NT2/D1 (cell line): ENCODE measurements at places on chromosomes 3 and 15.

GRCh38 chr3:186642014-186642413 lies 1.8 kb downstream of the FETUB start:
- DNase-seq, result no peak

DNA sequence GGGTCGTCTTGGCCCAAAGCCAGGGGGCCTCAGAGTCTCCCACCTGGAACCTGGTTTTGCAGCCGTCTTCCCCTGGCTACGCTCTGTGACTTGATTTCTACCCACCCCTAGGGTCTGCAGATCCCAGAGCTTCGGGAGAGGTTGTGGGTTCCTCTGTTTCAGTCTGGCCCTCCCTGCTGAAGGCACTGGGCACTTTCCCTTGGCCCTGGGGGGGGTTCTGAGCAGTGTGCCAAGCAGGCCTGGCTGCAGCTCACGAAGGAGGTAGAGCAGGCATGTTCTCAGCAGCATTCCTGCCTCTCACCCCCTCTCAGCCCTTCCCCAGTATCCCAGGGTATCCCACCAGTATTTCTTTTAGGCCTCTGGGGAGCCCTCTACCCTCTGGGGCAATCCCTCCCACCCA lies 99.0 kb downstream of the TMEM266 start:
- DNase-seq, result no peak

GRCh38 chr15:51320843-51321242 lies 17.6 kb downstream of the CYP19A1 start:
- DNase-seq, result no peak

DNA sequence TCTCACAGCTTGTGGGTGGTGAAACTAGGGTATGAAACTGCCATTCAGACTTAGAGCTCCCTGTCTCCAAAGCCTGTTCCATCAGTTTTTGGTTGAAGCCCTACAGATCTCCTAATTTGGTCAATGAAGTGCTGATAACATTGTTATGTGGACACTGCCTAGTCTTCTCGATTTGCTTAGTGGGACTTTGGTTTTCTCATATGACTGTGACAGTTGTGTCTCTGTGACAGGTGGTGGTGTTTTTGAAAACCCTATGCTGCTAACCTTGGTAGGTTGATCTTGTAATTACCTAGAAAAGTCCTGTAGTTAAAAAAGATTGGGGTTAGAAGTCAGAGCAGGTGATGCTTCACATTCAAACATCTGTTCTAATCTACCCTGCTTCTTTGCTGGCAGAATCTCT lies 9.2 kb downstream of the PPM1L start:
- DNase-seq, result no peak

- DNase-seq, result no peak
These were observed 76.8 kb upstream of the CHRNA7 start for GRCh38 chr15:31953478-31953877.

DNA sequence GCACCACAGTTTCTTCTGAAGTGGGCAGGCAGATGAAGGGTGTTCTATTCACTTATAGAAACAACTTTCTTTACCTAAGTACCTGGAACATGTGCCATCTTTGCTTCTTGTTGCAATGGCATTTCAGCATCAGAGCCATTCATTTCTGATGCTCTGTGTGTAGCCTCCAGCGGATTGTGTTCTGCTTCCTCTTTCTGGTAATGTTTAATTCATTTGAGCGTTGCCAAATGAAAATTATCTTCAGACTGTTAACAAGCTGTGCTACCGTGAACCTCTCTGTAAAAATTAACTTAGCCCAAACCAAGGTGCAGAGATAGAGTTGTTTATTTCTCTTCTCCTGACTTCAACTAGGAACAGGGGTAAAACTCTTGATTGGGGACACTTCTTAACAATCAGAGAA lies 302.0 kb downstream of the EDEM1 start:
- DNase-seq, result no peak

DNA sequence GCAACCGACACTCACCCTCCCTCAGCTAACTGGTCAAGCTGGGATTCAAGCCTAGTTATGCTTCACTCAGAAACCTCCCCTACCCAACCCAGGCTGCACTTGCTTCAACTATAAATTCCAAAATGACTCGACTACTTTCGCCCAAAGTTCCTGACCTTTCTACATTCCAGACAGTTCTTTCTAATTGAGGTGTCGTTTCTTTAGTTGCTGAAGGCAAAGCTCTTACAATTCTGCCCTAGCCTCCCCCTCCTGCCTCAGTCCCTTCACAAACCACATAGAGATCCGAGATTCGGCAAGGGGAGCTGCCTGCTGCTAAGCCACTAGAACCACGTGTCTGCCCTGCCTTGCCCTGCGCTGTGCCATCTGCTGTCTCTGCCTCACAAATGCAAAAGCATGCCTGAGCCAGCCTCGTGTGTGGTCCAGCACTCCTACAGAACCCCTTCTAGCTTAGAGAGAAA lies 74.7 kb upstream of the SH3GL3 start:
- no peak for DNase-seq

GRCh38 chr3:27380433-27381357 lies 11.5 kb upstream of the NEK10 start:
- no peak for DNase-seq

GRCh38 chr15:31457161-31457560 lies 130.5 kb downstream of the KLF13 start:
- no peak for DNase-seq

DNA sequence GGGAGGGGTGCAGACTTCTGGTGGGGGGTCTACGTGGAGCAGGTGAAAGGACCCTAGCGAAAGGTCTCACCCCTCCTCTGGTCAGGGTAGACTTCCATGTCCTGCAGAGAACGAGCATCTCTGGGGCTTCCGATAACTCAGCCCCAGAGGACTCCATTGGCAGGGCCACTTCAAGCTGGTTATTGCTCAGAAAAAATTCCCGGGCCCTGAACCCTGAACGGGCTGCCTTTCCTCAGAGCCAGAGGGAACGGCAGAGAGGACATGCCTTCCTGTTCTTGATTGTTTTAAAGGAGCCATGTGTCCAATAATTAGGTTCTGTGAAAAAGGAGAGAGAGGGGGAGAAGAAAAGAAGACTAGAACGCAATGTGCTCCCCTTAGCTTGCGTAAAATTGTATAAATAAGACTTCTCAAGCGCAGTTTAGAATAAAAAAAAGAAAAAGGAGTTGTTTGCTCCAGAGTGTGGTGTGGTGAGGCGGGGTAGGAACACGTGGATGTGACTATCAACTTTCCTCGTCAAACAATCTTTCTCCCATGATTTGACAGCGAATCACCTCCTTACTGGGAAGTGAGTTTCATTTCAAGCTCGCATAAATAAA lies 193.4 kb upstream of the UBE2E1 start:
- DNase-seq, result no peak

GRCh38 chr3:160981217-160981938 lies 123.8 kb downstream of the B3GALNT1 start:
- no peak for DNase-seq

- no peak for DNase-seq
These were observed 6.8 kb downstream of the CSK start for GRCh38 chr15:74788683-74789151.

- no peak for DNase-seq
These were observed 304.0 kb downstream of the CACNA2D3 start for GRCh38 chr3:54426381-54426780.

DNA sequence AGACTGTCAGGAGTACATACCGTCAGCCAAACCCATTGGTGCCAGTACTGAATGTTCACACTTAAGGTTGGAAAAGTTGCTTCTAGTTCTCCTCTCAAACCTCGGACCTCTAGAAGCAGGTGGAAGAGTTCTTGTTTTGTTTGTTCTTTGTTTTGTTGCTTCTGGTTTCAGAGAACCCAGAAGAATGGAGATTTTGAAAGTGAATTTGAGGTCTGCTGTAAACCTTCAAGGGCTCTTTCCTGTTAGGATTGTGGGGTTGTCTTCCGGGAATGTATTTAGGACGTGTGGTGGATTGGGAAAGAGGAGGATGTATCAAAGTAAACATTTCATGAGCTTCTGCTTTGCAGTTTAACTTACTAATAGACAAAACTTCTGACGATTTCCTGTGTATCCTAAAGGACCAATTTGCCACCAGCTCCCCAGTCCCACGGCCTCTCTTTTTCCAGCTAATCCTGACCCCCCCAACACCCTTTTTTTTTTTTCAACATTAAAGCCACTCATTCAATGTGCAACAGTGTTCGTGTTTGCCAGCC lies 50.3 kb downstream of the FILIP1L start:
- DNase-seq, result no peak

DNA sequence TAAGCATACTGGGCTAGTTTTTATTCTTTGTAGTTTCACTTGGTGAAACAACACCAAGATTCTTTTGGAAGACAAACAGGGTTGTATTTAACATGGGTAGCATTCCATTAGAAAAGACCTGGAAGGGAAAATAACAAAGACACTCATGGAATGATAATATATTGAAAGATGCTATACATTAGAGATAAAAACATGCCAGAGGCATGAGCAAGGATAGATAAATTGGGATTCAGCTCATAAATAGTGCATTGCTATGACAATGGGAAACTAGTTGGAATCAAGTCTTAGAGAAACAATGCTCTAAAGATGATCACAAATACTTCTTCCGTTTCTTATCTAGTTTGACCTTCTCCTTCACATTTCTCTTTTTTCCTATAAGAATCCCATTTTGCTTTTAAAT lies 677.4 kb downstream of the ZNF385D start:
- DNase-seq, result no peak
